ENCODE measurements at places on chromosomes 6 and 20. TPM values are rescaled to one million over a fixed set of nuclear protein-coding genes. Genes with fewer than 3 reads are reported as not detected.

ULBP2 gene
- total RNA-seq = 14.9 TPM

IFNGR1 gene
- total RNA-seq = 63.1 TPM

DOK5 gene
- 55.3 TPM for total RNA-seq

MUC21 gene
- not detected for total RNA-seq

WFDC5 gene
- not detected for total RNA-seq

CPNE5 gene
- 0.20 TPM for total RNA-seq

SLC17A9 gene
- total RNA-seq = 25.4 TPM

PROKR2 gene
- total RNA-seq = not detected

CYP39A1 gene
- 0.78 TPM for total RNA-seq

MEI4 gene
- total RNA-seq = not detected

FAM83B gene
- 0.03 TPM for total RNA-seq

LTB gene
- not detected for total RNA-seq

RREB1 gene
- total RNA-seq = 20.6 TPM

All from smooth muscle cell of the pulmonary artery (primary cell).